Stimulated activated CD8-positive, alpha-beta memory T cell treated with anti-CD3 and anti-CD28 coated beads, Interleukin-2, amount 100 ng/mL, for 1 hour (primary cell): ENCODE measurements at places on chromosomes 5 and 9.

DNA sequence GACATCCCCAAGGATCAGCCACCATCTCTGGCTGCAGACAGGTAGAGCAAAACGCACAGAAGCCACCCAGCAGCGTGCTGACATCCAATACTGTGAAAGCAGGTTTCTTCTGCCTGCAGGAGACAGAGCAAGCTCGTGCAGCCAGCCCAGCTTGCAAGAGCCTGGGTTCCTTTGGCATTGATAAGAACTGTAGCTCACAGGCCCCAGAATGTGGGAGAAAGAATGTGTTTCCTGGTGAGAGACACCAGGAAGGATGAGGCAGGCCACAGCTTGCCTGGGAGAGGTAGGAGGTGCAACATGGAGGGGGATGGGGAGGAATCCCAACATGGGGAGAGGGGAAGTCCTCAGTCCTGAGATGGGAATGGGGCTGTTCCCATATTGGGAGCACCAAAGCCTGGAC lies 34.0 kb upstream of the ARAP3 start:
- no peak for DNase-seq

DNA sequence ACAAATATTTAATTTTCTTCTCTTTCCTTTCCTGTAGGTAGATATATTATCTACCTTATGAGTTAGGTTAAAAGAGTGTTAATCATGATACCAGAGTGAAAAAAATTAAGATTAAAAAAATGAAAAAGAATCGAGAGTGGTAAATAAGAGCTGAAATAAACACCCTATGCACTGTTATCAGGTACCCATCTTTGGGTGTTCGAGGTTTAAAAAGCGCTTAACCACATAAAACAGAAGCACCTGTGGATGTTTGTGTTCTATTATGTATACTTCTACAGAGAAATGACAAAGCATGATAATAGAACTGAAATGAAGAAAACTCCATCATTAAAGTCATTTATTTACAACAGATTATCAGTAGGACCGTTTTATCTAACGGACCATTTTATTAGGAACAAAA lies 25.7 kb upstream of the GCNT4 start:
- no peak for DNase-seq

DNA sequence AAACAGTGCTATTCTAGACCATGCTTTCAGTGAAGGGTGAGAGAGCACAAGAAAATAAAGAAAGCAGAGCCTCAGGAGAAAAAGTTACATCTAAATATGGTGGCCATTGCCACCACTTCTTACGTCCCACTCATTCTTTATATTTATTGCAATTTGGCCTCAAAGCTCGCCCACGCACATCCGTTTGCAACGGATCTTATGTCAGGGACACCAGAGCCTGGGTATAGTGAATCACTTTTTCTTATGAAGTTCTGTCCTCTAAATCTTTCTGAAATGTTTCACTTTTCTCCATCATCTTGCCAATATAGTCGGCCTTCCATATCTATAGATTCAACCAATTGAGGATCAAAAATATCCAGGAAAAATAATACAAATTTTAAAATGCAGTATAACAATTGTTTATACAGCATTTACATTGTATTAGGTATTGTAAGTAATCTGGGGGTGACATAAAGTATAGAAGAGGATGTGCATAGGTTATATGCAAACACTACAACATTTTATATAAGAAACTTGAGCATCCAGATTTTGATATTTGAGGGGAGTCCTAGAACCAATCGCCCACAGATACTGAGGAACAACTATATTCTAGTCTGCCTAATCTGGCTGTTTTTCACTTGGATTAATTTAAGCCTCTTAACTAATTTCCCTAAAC lies 35.2 kb downstream of the GOLPH3 start:
- no peak for DNase-seq

DNA sequence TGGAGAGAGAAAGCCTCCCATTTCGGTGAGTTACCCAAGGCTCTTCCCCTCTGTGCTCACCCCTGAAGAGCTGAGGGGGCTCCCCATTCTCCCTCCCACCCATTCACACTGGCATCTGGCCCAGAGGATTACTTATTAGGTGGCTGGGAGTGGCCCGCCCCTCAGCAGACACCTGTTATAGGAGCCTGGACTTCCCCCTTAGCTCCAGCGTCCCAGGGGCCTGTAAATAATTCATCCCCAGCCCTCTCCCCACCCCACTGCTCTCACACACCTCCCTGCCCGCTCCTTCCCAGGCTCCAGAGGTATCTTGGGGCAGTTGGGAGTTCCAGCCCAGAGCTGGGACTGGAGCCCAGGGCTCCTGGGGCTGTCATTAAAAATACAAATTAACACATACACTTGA lies 11.6 kb upstream of the SLC6A7 start:
- no peak for DNase-seq

GRCh38 chr9:88303721-88304451 lies 84.4 kb upstream of the SPIN1 start:
- DNase-seq = no peak

DNA sequence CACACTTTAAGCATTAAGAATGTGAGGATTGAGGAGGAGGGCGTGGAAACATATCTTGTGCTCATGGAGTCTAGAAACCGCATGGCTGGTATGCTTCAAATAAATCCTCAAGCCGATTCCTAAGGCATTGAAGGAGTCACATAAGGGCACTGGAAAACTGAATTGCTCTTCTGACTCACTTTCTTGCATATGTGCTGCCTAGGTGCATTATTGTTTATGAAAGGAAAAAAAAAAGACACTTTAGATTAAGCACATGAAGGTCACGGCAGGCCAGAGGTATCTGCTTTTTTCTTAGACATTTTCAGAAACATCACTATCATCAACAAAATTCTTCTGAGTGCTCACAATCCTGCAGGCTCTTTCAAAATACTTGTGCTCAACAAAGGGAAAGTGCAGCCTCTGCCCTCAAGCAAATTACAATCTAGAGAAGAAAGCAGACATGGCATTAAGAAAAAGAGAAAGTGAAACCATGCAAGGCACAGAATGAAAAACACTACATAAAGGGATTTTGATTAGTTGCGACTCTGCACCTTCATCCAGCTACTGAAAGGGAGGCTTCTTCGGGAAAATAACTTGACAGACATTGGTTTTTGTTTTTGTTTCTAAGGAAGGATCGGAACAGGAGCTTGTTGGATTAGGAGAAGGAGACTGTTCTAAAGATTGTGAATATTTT lies 2117.6 kb downstream of the MAT2B start:
- no peak for DNase-seq

DNA sequence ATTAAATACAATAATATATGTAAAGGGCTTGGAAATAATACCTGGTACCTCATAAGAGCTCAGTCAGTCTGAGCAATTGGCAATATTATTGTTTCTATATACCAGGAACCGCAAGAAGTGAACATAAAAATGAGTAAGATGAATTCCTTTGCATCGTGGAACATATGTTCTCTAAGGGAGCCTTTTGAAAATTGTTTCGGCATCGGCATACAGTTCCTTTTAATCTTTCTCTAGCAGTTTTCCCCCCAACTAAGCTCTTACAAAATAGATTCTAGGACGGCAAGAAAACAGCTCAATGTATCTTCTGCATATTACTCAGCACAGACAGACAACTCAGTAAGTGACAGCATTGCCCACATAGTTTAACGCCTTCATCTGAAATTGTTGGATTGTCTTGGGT lies 426.6 kb upstream of the WWC1 start:
- no peak for DNase-seq

GRCh38 chr5:142821733-142822487 lies 51.7 kb downstream of the ARHGAP26 start:
- DNase-seq = no peak

GRCh38 chr9:90827181-90827871 lies 25.7 kb downstream of the SYK start:
- no peak for DNase-seq

DNA sequence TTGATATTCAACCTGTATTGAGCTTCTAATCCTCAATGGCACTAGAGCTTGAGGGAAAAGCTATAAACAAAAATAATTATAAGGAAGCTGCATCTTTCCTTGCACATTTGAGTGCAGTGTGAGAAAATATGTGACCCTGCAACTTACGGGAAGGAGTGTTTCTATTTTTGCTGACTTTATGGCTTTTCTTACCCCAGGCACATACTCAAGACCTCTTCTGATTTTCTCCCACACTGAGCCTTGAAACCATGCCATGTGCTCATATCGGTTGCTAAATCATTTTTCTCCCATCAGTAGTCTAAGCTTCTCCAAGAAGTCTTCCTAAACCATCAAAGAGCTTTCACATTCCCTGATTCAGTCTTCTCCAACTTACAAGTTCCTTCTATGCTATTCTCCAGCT lies 91.5 kb downstream of the CDH6 start:
- no peak for DNase-seq

GRCh38 chr9:120736881-120737280 lies 22.6 kb upstream of the MEGF9 start:
- DNase-seq = no peak

GRCh38 chr9:97830884-97831829 lies 21.9 kb upstream of the FOXE1 start:
- DNase-seq = no peak

DNA sequence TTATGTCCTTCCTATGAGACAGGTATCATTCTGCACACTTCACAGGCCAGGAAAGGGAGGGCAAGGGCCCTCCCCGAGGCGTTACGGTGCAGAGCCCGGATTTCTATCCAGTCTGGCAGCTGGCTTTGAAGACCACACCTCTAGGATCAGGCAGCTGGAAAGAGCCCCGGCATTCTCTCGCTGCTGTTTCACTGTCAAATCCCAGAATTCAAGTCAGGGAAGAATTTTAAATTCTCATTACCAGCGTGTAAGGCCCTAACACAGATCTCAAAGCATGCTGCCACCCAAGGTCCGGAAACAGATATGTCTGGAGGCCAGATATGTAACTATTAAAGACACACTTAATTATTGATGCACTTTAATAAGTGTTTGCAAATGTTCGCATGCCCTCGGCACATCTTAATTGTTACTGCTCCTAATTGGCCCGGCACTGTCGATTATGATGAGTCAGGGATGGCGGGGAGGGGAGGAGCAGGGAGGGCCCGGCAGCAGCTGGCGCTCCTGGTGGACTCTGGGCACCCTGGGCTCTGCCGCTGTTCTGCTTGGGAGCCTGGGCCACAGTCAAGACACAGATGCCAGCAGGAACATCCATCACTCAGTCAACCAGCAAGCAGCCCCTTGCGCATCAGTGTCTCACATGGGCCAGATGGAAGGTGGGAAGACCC lies 76.3 kb upstream of the BARHL1 start:
- no peak for DNase-seq

GRCh38 chr9:107144475-107144874 lies 138.6 kb upstream of the RAD23B start:
- no peak for DNase-seq

DNA sequence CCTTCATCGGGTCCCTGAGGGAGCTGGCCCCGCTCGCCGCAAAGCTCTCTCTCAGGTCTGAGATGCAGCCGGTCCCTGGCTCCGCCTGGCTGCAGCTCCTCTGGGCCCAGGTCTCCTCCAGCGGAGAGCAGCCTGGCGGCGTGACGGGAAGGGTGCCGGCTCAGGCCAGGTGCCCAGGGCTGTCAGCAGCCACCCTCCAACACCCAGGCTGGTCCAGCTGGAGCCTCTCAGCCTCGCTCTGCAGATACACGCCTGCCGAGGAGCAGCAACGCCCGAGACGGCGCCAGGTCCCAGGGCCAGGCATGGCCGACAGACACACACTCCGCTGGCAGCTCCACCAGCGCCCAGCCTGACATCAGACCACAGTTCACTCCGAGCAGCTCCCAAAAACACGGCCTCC lies 25.6 kb downstream of the FAM163B start:
- no peak for DNase-seq

DNA sequence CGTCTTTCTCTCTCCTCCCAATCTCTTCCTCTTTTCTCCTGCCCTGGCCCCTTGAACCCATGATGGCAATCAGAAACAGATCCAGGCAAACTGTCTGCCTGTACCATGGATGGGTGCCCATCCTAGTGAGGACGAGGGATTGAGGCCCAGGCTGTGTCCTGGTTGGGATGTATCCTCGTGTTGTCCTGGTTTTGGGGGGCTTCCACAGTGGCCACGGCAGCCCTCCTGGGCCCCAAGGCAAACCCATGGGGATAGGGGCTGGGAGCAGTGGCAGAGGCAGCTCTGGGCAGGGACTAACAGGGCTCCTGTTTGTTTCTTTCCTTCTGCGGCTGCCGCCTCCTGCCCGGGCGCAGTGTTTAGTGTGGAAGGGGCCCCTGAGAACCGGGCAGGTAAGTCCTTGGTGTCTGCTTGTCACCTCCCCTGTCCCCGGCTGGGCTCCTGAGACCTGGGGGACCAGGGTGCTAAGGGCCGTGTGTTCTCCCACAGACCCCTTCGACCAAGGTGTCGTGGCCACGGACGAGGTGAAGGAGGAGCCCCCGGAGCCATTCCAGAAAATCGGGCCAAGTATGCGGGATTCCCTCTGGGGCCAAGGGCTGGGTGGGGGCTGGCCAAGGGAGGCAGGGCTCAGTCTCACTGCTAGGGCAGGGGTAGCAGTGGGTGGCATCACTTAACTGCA lies 70.0 kb downstream of the AMBP start:
- no peak for DNase-seq

- no peak for DNase-seq
These were observed 20.5 kb downstream of the ADRA1B start for GRCh38 chr5:159936686-159937329.

- no peak for DNase-seq
These were observed 691.2 kb upstream of the CDH6 start for GRCh38 chr5:30502277-30502676.

DNA sequence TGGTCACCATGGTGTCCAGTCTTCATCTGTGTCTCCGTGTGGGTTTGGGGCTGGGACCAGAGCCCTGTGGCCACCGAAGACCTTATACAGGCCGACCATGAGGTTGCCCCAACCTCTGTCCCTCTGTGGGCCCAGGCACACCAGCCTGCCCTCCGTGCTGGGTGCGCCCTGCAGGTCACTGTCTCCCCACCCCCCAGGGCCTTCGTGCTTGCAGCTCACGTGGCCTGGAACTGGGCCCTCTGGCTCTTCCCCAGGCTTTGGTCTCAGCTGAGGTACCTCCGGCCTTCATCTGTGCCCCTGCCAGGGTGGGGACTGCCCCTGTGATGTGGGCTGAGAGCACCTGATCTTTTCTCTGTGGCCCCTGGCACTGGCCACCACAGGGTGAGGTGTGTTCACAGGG lies 92.1 kb downstream of the RXRA start:
- no peak for DNase-seq

DNA sequence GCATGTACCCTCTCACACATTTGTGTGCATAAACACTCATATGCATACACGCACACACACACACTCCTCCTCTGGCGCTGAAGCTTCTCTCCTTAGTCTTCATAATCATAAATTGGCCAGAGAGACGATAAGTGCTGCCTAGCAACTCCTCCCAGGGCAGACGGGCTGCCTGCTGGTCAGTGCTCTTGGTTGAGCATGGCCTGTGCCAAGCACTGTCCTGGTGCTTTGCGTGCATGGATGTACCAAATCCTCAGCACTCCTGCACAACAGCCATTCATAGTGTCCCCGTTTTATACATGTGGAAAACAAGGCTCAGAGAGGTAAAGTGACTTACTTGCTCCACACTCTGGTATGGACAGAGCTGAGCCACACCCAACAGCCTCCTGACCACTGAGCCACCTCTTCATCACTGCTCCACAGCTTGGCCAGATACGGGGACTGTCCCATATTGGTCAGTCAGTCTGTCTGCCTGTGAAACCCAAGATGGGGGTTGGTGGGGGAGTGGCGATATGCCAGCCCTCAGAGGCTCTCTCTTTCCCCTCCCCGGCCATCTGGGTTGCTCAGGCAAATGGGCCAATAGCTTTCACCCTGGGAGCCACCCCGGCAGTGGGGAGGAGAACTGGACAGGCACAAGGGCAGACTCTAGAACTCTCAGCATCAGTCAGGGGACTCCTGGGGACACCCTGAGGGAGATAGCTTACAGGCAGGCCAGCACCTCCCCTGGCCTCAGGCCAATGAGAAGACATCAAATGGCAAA lies 64.3 kb upstream of the GARNL3 start:
- DNase-seq = no peak

- DNase-seq = no peak
These were observed 115.7 kb upstream of the MPDZ start for GRCh38 chr9:13395156-13395555.
